ENCODE measurements at places on chromosomes 6 and 20.

GRCh38 chr6:110180228-110181008 lies at the start of gene CDC40:
CDC40 (plus strand) TSS chr6:110180427; CDS start chr6:110180445, 18 bp downstream.
- DNase-seq: no peak

- DNase-seq: no peak
These were observed 31.0 kb downstream of the DLGAP4 start for GRCh38 chr20:36336954-36337704.

GRCh38 chr6:14217728-14218518 lies 100.4 kb downstream of the CD83 start:
- no peak for DNase-seq

GRCh38 chr20:36818861-36819260 lies 45.3 kb upstream of the DSN1 start:
- DNase-seq: no peak

DNA sequence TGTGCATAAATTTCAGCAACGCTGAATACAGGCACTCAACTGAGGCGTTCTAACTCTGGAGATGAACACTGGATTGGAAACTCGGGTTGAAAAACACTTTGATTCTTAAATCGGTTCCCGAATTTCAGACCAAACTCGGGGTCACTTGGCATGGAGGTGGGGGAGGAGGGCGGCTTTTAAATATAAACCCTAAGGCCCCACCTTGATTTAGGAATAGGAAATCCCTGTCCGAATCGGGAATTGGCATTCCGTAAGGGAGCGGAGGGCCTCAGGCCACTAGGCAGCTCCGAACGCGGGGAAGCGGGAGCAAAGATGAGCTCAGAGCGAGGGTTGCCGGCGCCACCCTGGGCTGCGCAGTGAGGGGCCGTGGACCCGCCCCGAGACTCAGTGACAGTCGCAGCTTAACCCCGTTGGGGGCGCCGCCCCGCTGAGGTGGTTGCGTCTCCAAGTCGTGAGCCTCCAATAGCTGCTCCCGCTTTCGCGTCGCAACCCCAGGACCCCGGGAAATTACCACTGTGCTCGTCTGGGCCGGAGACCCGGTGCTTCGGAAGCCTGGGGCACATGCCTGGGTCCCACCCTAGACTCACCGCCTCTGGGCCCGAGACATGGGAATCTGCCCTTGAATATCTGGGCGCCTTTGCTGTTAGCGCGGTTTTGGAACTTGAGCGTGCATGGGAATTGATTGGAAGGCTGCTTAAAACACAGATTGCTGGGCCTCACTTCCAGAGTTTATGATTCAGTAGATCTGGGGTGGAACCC lies 4.6 kb upstream of the SIM1 start:
- no peak for DNase-seq

DNA sequence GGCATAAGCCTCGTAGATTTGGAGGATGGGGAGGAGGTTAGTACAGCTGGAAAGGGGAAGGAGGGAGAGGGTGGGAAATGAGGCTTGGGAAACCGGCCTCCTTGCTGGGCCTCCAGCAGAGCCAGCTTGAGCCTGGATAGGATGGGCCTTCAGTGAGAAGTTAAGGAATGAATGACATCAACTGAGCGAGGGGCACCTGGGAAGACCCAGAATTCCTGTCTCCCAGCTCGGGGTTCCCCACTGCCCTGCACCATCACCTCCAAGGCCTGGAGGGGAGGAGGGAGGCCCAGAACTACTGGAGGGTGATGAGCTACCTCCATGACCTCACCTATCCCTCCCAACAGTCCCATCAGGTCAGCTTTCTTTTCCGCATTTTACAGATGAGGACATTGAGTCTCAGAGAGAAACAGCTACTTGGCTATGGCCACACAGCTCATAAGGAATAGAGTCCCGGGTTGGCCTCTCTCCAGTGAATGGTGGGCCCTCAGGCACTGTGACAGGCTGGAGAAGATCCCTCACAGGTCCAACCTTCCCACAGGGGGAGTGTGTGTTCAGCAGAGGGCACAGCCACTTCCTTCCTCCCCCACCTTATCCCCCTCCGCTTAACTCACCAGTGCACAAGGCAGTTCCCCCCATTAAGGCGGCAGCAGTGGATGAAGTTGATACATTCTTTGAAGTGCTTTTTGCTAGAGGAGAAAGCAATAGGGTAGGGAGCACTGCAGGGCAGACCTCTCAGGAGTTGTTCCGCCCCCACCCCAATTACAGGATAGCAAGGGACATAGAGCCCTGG lies 6.8 kb downstream of the DUSP15 start:
- no peak for DNase-seq

GRCh38 chr6:1592852-1593251 lies 16.9 kb upstream of the FOXC1 start:
- no peak for DNase-seq

- DNase-seq: no peak
These were observed 213.1 kb upstream of the STXBP5 start for GRCh38 chr6:146990821-146991798.

DNA sequence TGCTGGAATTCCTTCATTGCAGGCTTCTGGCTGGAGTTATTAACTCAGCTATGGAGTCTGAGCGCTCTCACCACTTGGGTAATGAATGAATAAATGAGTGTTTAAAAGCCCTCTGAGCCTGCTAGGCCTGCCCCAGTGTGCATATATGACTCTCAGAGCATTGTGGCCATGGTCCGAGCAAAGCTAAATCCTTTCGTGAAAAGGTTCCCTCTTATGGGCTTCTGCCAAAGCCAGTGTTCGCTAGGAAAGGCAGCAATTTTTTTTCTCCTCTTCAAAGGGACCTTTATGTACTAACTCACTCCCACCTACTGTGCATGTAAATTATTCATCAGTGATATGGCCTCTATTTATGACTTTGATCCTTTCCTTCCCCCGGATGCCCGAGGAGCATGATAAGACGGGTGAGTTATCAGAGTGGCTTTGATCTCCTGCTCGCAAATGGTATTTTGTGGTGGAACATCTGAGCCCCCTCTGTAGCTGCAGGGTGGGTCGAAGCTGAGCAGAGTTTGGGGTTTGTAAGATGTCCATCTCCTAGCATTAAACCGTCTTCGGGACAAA lies 88.6 kb downstream of the LINC00237 start:
- DNase-seq: no peak

DNA sequence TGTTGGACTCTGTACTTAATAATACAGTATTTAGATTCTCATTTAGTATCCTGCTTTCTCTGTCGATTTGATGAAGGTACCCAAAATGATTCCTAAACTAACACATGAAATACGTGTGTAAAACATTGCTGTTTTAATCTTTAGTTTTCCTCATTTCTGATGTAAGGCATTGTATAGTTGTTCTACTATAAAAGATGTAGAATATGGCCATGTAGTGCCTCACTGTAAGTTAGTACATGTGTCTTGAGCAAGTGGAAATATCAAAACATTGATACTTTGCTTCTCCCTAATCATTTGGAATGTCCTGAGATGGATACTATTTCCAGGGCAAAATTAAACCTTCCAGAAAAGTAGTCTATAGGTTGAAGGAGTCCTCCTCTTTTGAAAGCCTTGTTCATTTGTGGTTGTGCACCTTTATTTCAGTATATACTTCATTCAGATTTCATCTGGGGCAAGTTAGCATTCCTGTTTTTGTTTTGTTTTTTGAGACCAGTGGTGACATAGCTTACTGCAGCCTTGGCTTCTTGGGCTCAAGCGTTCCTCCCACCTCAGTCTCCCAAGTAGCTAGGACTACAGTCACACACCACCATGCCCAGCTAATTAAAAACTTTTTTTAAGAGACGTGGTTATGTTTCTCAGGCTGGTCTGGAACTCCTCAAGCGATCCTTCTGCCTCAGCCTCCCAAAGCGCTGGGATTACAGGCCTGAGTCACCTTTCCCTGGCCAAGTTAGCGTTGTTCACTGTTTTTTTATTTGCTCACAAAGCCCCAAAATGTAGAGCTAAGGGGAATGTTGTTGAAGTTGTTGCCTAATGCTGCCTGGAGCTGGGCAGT lies 11.6 kb downstream of the SRSF3 start:
- DNase-seq: no peak

GRCh38 chr6:63442870-63443269 lies 123.1 kb upstream of the LGSN start:
- no peak for DNase-seq

- DNase-seq: no peak
These were observed 435.2 kb upstream of the MANEA start for GRCh38 chr6:95142101-95142500.

GRCh38 chr6:165218829-165219228 lies 90.6 kb downstream of the C6orf118 start:
- DNase-seq: no peak

- no peak for DNase-seq
These were observed 18.6 kb upstream of the SPDEF start for GRCh38 chr6:34574647-34575293.

- no peak for DNase-seq
These were observed 2.2 kb downstream of the SULF2 start for GRCh38 chr20:47782920-47783552.

GRCh38 chr6:25659633-25660368 lies 7.8 kb downstream of the SCGN start:
- DNase-seq: no peak

DNA sequence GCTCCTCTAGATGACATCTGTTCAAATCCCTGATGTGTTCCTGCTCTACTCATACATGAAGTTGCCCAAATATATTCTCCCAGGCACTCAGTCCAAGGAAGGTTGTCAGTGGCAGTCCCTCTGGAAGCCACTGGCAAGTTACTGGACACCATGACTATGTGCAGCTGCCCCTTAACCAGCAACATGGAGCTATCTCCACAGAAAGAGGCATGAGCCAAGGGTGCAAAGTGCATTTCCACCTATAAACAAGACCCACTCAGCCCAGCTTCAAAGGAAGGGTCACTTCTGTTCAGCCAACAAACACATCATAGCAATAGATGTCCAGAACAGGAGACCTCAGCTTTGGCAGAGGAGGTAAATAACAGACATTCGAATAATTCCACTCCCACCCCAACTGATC lies 217.6 kb upstream of the PMEPA1 start:
- no peak for DNase-seq

DNA sequence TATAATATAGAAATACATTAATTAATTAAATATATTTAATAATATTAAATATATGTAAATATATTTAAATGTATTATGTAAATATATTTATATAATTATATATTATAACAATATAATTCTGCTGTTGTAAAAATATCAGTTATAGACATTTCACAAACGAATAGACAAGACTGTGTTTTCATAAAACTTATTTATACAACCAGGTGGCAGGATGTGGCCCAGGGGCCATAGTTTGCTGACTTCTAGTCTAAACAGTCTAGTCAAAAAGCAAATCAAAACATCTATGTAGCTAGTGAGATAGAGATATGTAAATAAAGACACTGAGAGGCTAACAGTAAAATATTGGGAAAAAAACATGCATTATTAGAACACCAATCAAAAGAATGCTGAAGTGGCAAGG lies 136.4 kb downstream of the TBXT start:
- no peak for DNase-seq

DNA sequence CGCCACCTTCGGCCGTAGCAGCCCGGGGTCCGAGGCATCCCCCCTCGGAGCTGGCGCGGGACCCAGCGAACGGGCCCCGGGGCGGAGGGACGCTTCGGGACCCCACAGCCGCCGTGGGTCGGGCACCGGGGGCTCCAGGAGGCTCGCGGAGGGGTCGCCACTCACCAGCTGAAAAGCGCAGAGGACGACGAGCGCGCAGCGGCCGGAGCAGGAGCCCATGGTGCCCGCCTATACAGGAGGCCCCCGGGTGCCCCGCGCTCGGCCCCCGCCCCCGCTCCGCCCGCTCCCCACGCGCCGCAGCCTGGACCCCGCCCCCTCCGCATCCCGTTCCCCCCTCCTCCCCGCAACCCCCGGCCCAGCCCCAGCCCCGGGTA lies at the start of gene NKAIN4:
Gene NKAIN4, minus strand, starts transcription at position 232 of the 374 bp plus-strand sequence. Its CDS starts 13 bp downstream, at position 219.
- no peak for DNase-seq

GRCh38 chr20:9082741-9083140 lies 13.9 kb downstream of the PLCB4 start:
- no peak for DNase-seq

- DNase-seq: no peak
These were observed 8.1 kb downstream of the CFAP61 start for GRCh38 chr20:20060234-20060998.

DNA sequence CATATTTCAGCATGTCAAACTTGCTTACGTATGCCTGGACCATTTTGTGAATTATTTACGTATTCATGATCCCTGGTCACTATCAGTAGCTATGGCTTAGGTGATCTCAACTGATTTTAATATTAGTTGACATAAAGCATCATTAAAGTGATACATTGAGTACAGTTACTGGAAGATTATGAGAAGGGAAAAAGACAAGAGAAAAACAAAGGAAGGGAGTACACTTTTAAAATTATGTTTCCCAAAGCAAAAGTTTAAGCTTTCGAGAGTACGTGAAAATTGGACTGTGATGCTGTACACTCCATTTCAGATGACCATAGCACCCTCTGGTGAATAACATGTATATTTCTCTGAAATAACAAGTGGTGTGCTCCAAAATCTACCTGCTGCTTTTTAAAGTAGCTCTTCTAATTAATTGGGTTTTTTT lies 215.0 kb upstream of the HSF2 start:
- peak; percentile 66 for DNase-seq

GRCh38 chr6:118298476-118299427 lies 249.3 kb upstream of the PLN start:
- no peak for DNase-seq

- no peak for DNase-seq
These were observed 7.7 kb upstream of the PBOV1 start for GRCh38 chr6:138225953-138226352.

- no peak for DNase-seq
These were observed 396.3 kb downstream of the ZFAND3 start for GRCh38 chr6:38215651-38216311.

DNA sequence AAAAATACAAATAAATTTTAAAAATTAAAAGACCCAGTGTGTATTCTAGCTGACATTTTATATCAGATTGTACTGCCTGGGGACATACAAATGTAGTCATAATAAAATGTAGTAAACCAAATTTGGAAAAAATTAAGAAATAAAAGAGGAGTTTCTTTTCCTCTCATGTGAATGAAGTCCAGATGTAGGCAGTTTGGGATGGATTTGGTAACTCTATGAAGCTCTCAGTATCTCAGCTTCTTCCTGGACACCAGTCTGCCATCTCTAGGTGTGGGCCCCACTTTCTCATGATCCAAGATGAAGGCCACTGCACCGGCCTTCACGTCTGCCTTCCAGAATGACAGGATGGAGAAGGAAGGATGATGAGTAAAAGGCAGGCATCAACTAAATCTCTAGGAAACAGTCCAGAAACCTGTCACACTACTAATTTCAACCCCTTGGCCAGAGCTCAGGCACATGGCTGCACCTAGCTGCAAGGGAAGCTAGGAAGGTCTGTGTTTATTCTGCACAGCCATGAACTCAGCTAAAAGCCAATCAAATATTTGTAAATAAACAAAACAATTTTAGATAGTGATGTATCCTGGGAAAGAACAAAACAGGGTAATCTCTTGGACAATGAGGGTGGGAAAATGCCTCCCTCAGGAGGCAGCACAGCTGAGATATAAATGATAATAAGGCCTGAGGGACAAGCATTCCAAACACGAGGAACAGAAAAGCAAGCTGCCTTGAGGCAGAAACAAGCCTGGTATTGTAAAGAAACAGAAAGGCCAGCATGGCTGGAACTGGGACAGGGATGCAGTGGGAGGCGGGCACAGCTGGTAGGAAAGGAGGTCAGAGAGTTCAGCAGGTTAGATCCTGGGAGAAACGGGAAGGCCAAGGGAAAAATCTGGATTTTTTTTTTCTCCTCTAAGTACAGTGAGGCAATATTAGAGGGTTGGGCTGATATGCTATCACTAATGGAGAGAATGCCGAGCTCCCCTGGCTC lies 88.5 kb upstream of the PTPN1 start:
- DNase-seq: no peak
